NCI-H774 (cell line): ENCODE measurements at places on chromosomes 11 and 22.

- DNase-seq, result no peak
Observed at GRCh38 chr11:115548878-115549528, 44.8 kb upstream of the CADM1 start.

GRCh38 chr11:27976262-27976661 lies 131.7 kb downstream of the KIF18A start:
- DNase-seq, result no peak

DNA sequence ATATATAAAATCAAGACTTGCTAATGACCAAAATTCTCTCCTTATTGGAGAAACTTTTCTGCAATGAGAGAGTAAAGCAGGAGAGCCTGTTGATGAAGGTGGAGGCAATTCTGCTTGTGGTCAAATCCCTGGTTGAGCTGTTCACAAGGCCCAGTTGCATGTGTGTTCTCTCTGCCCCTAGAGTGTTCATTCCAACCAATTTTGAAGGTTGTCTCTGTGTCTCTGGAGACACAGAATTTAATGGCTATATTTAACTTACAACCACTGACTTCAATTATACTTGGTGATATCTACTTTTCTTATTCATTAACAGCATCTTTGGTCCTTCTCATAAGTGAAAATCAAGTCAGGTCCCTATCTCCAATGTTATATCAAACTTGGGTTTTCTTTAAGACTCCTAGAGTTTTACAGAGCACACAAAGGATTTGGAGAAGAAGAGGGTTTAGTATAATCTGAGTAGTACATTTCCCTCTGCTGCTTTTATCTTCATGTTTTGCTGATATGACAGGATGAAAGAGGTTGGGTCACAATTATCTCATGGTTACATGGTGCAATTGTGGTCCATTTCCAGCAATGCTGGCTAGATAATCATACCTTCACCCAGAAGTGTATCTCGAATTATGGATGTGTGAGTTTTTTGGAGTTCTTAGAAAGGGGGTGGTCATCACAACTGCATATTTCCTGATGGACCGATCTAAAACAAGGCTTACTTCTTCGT lies 4.0 kb downstream of the OOSP4A start:
- DNase-seq, result no peak

DNA sequence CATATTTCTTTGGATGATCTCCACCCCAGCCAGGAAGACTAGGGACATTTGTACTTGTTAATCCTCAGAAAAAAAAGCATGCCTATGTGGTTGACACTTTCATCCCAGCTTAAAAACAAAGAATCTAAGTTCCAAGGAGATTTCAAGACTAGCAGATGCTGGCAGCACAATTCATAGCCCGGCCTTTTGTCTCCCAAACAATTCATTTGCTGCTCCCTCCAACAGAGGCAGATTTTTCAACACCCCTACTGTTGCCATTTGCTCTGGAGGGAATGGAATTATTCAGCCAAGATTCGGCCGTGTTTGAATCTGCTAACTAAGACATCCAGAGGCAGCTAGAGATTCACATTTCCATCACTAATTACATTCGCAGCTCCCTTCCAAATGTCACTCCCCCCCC lies 15.3 kb downstream of the P2RX3 start:
- DNase-seq, result no peak

GRCh38 chr11:91691872-91692271 lies 532.7 kb upstream of the FAT3 start:
- DNase-seq, result no peak

DNA sequence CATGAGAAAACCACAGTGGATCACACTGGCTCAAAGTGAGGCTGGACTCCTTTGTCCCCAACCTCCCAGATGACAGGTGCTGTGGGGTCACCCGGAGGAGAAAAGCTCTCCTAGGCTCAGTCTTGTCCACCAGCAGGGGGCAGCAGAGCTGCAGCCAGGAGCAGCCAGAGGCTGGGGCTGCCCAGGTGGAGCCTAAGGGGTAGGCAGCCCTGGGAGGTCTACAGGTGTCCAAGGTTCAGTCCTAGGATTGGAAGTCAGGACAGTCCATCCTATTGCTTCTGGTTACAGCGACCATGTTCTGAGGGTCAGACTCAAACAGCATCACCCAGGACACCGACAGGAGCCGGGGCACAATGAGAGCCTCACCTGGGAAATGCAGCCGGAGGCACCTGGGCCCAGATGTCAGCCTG lies 77.6 kb upstream of the IGLL5 start:
- DNase-seq, result peak; percentile 9

DNA sequence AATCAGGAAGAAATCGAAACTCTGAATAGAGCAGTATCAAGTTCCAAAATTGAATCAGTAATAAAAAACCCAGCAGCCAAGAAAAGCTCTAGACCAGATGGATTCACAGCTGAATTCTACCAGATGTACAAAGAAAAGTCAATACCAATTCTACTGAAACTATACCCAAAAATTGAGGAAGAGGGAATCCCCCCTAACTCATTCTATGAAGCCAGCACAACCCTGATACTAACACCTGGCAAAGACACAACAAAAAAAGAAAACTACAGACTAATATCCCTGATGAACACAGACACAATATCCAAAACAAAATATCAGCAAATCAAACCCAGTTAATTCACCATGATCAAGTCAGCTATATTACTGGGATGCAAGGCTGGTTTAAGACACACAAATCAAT lies 97.7 kb downstream of the ZC3H12C start:
- no peak for DNase-seq

GRCh38 chr22:24416095-24416494 lies 11.3 kb upstream of the ADORA2A start:
- no peak for DNase-seq

- DNase-seq, result no peak
Observed at GRCh38 chr11:2881981-2882375, 3.6 kb downstream of the CDKN1C start.

DNA sequence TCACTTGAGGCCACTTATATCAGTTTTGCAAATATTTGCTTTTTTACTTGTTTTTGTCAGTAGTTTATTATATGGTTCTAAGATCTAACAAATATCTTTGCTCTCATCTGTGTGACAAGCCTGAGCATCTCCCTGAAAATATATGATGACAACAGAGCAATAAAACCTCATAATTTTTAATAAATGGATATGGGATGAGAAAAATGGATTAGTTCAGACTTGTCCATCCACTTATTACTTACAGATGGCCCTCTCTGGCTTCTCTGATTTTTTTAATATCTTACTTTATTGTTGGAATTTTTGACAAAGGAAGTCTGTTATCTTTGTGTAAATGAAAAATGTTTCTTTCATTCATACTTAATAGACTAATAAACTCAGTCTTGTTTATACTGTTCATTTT lies 491.4 kb upstream of the RAG2 start:
- no peak for DNase-seq

DNA sequence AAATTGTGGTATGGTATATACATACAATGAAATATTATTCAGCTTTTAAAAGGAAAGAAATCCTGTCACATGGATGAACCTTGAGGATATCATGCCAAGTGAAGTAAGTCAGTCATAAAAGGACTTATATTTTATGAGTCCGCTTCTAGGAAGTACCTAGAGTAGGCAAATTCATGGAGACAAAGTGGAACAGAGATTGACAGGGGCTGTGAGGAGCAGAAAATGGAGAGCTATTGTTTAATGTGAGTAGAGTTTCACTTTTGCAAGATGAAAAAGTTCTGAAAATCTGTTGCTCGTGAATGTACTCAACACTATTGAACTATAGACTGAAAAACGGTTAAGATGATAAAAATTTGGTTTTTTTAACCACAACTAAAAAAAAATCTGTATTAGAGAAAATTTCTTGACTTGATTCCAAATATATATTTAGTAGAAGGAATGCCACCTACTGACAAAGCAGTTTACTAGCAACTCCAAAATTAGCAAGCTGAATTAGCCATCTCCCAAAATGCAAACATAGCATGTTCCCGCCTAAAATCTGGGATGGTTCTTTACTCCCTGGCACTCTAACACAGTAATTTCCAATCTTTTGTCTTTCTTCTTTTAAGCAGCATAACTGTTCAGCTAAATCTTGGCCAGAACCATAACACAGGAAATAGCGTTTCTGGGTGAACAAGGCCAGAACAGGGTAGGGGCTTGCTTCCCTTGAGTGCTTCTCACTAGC lies 1.5 kb downstream of the UFD1 start:
- no peak for DNase-seq

DNA sequence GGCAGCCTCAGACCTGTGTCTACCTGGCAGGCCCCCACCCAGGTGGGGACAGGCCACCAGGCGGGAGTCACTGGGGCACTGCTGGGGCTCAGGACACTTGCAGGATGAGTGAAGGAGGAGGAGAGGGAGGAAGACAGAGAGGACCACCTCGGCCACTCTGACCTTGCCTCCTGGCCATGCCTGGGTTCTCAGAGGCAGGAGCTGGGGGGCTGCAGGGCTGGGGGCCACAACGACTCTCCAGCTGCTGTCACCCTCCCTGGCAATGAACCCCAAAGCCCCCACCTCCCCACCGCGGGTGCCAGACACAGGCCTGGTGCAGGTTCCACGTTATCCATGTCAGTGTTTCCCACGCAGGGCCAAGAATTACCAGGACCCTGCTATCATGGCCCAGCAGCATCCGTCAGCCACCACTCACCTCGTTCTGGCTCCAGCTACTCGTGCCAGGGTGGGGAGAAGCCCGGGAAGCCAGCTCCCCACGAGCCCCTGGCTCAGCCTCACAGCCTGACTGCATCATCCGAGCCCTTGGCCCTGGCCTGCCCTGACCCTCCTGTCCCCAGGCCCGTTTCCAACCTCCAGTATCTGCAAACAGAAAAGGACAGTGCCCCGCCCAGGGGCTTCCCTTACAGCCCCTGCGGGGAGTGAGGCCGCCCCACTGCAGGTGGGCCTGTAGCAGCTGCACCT lies 62.4 kb downstream of the BRD1 start:
- DNase-seq, result no peak

- DNase-seq, result no peak
Observed at GRCh38 chr11:64165481-64165841, 452 bp downstream of the MACROD1 start.

- peak; percentile 92 for DNase-seq
Observed at GRCh38 chr11:61141601-61142028, 19.6 kb downstream of the VPS37C start.

DNA sequence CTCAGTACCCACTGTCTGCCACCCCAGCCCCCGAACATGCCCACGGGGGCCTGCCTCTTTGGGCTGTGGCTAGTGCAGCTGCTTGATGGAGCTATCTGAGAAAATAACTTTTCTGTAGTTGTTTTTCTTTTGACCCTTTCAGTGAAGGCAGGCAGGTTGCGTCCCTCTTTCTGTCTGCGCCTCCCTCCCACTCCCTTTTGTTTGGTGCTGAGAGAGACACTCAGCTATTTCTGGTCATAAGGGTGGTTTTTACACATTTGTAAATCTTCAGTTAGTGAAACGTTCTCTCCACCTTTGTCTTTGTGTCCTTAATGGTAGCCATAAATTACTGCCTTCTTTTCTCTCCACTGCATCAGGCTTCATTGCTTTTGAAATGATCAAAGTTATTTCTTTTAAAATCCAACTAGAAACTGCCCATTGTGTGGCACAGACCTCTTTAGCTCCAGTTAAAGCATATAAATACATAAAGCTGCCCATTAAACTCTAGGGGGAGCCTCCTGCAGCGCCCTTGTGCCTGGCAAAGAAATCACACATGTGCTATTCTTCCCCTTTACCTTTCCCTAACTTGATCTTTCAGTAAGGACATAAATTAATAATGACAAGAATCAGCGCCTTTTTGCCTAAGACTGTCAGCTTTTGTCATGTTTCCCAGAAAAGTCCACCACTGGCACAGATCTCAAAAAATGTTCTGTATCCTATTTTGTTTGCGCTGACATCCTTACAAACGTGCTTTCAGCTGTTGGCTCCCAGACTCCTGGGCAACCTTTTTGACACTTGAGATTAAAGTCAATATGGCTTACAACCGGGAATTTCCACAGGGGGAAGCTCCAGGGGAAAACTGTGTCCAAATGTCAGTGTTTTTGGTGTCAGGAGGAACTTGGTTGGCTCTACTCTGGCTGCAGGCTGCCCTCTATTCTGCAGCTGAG lies 1.7 kb upstream of the SCUBE2 start:
- DNase-seq, result no peak

DNA sequence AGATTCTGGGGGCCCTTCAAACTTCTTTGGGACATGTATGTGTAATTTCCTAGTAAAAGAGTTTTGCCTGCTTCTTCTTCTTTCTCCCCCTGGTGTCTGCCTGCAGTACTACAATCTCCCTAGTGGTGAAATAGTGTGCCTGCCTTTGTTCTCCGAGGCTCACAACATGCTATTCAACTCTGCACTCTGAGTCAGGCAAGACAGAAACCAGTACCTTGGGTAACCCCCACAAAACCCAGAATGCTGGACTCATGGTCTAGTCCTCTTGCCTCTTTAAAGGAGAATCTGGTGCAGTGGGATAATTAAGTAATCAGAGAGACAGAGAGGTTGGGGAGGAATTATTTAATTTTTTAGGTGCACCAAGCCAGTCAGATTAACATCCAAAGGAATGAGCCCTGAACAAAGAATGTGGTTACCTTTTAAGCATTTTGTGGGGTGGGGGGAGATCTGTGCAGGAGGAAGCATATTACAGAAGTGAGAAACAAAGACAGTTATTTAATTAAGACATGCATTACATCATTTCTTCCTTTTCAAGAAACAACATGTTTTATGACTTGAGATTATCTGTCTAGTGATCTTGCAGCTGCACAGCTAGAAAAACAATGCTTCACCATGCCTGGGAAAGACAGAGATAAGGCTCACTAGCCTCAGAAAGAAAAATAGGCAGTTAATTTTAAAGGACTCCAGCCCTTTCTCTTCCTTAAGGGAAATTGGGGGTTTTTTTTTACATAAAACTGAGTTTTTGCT lies 11.0 kb upstream of the MS4A6A start:
- DNase-seq, result no peak

DNA sequence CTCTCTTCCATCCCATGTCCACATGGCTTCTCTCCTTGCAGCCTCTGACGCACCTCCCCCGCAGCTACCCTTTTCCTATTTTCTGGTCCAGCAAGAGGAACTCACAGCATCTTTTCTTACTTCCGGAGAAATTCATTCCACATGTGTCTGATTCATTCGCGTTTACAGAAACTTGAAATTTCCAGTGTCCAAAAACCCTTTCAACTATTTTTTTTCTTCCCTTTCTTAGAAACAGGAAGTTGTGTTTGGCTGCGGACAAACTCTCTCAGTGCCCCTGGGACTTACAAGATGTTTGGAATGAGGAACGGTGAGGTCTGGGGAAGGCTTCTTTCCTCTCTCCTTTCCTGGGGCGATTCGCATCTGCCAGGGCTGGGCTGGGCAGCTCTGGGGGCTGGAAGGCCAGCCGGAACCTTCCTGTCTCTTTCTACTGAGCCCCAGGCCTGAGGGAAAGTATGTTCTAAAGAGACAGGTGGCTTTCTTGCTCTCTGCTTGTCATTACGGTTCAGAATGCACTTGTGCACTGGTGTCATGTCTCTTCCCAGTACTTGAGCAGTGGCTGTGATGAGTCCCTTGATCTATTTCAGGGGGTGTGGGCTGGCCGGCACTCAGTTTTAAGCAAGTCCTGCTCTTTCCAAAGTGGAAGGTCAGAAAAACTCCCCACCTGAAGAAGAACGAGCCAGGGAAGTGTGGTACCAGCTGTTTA lies 27.5 kb downstream of the ADAMTS8 start:
- no peak for DNase-seq

GRCh38 chr22:20241579-20242392 lies 26.3 kb downstream of the RTN4R start:
- DNase-seq, result no peak
